ENCODE measurements at places on chromosomes 12 and 14.

- H3K4me1 ChIP-seq, result no peaks in the 10 kb centered on the region
- DNase-seq, result no peak
- no peaks in the 10 kb centered on the region for H3K36me3 ChIP-seq
- H3K27me3 ChIP-seq, result no peaks in the 10 kb centered on the region
These were observed 235.2 kb upstream of the AMIGO2 start for GRCh38 chr12:47314996-47315395.

GRCh38 chr14:55911776-55912175 is 206.4 kb upstream of the PELI2 start:
- no peak for DNase-seq
- no peak overlapping the region for H3K27ac ChIP-seq
- H3K4me1 ChIP-seq, result peaks cover 22% of the 10 kb centered on the region
- H3K4me3 ChIP-seq, result no peak overlapping the region

- no peaks in the 10 kb centered on the region for H3K36me3 ChIP-seq
- peaks cover 3% of the 10 kb centered on the region for H3K4me1 ChIP-seq
- DNase-seq, result no peak
- H3K4me3 ChIP-seq, result no peak overlapping the region
- H3K27me3 ChIP-seq, result no peaks in the 10 kb centered on the region
These were observed 86.1 kb upstream of the ARHGAP5 start for GRCh38 chr14:31990926-31991572.

DNA sequence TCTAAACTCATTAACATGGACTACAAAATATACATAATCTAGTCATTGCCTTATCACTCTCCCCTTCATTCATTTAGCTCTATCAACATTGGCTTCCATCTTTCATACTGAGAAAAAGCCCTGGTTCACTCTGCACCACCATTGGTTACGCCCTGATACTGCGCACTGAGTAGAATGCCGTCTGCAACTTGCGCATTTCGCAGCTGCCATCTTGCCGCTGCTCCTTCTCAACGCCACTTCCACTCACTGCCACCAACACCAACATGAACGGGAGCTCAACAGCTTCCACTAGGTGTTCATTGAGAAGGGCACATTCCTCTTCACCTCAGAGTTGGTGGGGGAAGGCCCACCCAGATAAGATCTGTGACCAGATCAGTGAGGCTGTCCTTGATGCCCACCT is 71.3 kb downstream of the EEA1 start:
- H3K4me1 ChIP-seq, result no peaks in the 10 kb centered on the region
- H3K4me3 ChIP-seq, result no peak overlapping the region
- H3K27ac ChIP-seq, result no peak overlapping the region
- peaks cover 5% of the 10 kb centered on the region for H3K36me3 ChIP-seq

GRCh38 chr14:55605793-55606192 is 25.8 kb downstream of the KTN1 start:
- no peak overlapping the region for H3K27ac ChIP-seq
- DNase-seq, result no peak
- H3K4me1 ChIP-seq, result peaks cover 17% of the 10 kb centered on the region

- no peaks in the 10 kb centered on the region for H3K27me3 ChIP-seq
- H3K36me3 ChIP-seq, result no peaks in the 10 kb centered on the region
- no peaks in the 10 kb centered on the region for H3K4me1 ChIP-seq
- H3K4me3 ChIP-seq, result no peak overlapping the region
- DNase-seq, result no peak
- H3K27ac ChIP-seq, result no peak overlapping the region
These were observed 37.2 kb upstream of the C14orf132 start for GRCh38 chr14:96001866-96002497.

DNA sequence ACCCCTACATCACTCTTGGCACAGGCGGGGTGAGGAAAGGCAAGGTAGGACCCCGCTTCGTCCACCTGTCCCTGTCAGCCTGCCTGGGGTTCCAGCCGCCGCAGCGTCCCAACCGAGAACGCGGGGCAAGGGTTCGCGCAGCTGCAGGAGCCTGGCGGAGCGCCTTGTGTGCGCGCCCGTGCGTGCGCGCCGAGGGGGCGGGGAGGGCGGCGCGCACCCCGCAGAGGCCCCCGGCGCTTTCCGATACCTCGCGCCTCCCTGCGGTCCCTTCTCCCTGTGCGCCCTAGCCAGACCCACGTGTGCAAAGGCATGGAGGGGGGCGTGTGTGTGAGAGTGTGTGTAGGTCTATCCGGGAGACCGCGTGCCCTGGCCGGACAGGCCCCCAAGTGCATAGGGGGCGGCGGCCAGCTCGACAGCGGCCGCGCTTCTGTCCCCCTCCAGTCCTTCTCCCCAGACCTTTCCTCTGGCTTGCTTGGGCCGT is 122.4 kb downstream of the TSPAN9 start:
- peaks cover 35% of the 10 kb centered on the region for H3K27me3 ChIP-seq
- H3K4me3 ChIP-seq, result peak overlapping the region; percentile 83
- peak; percentile 45 for DNase-seq
- H3K4me1 ChIP-seq, result peaks cover 27% of the 10 kb centered on the region
- H3K36me3 ChIP-seq, result peaks cover 2% of the 10 kb centered on the region

- H3K36me3 ChIP-seq, result no peaks in the 10 kb centered on the region
- H3K27ac ChIP-seq, result no peak overlapping the region
- no peaks in the 10 kb centered on the region for H3K27me3 ChIP-seq
These were observed 56.0 kb upstream of the BDKRB2 start for GRCh38 chr14:96148631-96149030.
